ENCODE measurements at places on chromosomes 3 and 15. TPM values are rescaled to one million over a fixed set of nuclear protein-coding genes. Genes with fewer than 3 reads are reported as not detected.

- DNase-seq = no peak
- no peaks in the 10 kb centered on the region for H3K36me3 ChIP-seq
- H3K27ac ChIP-seq = peak overlapping the region; percentile 34
Observed at GRCh38 chr3:197038679-197039462, 9.3 kb upstream of the MELTF start.

DNA sequence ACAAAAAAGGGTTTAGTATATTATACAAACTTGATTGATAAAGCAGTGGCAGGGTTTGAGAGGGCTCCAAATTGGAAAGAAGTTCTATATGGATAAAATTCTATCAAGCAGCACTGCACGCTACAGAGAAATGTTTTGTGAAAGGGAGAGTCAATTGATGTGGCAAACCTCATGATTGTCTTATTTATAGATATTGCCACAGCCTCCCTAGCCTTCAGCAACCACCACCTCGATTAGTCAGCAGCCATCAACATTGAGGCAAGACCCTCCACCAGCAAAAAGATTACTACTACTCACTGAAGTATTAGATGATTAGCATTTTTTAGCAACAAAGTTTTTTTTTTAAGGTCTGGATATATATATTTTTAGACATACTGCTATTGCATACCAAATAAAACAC, 296.7 kb downstream of the CHST2 start:
- no peak for DNase-seq
- no peak overlapping the region for H3K4me3 ChIP-seq
- peaks cover 4% of the 10 kb centered on the region for H3K27me3 ChIP-seq
- no peaks in the 10 kb centered on the region for H3K36me3 ChIP-seq
- no peak overlapping the region for H3K27ac ChIP-seq
- peaks cover 7% of the 10 kb centered on the region for H3K4me1 ChIP-seq

DNA sequence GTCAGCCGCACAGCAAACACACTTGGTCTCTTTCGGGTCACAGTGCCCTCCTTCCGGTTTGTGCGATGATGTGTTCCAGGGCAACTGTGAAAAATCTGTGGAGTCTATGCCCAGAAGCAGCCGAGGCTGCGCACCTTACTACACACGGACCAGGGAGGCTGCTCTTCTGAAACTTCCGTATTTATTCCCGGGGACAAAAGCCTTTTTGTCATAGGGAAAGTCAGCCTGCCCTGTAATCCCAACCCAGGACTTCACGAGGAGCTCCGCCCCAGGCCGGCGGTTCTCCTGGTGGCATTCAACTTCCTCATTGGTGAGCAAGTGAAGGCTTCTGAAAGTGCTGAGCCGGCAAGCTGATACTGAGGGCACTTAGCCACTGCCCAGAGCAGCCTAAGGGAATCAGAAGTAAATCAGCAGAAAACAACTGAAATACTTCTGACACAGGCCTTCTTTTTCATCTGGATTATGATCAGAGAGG, 126.5 kb downstream of the FMN1 start:
- no peaks in the 10 kb centered on the region for H3K27me3 ChIP-seq
- no peak overlapping the region for H3K27ac ChIP-seq
- H3K4me1 ChIP-seq = peaks cover 7% of the 10 kb centered on the region
- no peak overlapping the region for H3K4me3 ChIP-seq

DNA sequence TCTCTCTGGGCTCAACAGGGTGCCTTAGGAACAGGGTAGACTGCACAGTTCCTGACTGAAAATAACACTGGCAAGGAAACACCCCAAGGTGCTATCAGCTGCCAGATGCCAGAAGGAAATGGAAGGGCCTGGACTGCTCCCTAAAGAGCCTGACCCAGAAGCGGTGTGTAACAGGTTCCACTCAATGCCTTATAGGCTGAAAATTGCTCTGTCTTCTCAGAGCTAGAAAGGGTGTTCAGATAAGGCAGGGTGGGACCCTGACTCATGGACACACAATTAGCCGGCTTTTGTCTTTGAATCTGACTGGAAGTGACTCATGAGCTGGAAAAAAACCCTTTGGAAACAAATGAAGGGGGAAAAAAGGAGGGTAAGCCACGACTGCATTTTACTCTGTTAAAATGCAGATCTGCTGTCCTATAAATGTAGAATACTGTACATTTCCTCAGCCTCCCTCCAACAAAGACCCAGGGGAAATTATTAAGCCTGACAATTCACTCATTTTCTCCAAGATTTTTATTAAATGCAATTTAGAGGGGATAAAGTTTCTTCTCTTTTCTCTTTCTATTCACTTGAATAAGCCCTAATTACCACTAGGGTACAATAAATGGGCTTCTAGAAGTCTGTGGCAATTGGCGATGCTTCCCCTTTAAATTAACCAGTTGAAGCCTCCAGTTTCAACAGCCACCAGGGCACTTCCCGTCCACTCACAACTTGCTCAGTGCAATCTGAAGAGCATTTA, 160.2 kb upstream of the TBL1XR1 start:
- peak overlapping the region; percentile 86 for H3K4me3 ChIP-seq
- no peaks in the 10 kb centered on the region for H3K36me3 ChIP-seq
- DNase-seq = peak; percentile 26
- peaks cover 8% of the 10 kb centered on the region for H3K27me3 ChIP-seq

DNA sequence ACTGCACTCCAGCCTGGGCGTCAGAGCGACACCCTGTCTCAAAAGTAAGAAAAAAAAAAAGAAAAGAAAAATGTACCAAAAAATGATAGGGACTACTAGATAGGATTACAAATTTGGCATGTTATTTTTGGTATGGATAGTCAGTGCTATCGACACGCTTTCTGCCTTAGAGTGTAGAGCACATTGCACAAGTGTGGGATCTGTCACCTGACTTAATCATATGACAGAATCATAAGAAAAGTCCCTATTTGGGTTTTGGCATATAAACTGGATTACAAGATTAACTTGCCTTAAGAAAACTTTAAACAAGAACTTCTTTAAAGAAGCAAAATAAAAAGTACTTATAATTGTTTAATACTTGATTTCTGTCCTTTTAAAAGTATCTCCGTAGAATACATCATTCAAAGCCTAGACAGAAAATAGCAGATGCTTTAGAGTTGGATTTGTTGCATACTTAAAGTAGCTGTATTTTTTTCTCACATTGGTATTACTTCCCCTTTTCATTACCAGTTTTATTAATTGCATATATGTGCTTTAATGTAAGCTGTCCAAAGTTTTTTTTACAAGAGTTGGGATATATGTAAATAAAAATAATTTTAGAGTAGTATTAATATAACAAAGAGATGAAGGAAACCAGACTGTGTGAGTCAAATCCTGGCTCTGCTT, 7.8 kb downstream of the ATP6V1A start:
- H3K36me3 ChIP-seq = peaks cover 10% of the 10 kb centered on the region
- H3K27ac ChIP-seq = no peak overlapping the region
- H3K4me3 ChIP-seq = no peak overlapping the region
- DNase-seq = no peak
- H3K4me1 ChIP-seq = no peaks in the 10 kb centered on the region

- H3K36me3 ChIP-seq = no peaks in the 10 kb centered on the region
- no peak overlapping the region for H3K4me3 ChIP-seq
- no peaks in the 10 kb centered on the region for H3K4me1 ChIP-seq
- no peak for DNase-seq
- H3K27ac ChIP-seq = no peak overlapping the region
Observed at GRCh38 chr3:151880416-151880690, 6.9 kb downstream of the SUCNR1 start.

GRCh38 chr15:62325597-62325996, 160.5 kb upstream of the C2CD4B start:
- no peak overlapping the region for H3K4me3 ChIP-seq
- no peaks in the 10 kb centered on the region for H3K4me1 ChIP-seq
- DNase-seq = no peak
- H3K27me3 ChIP-seq = peaks cover 2% of the 10 kb centered on the region
- H3K36me3 ChIP-seq = no peaks in the 10 kb centered on the region
- H3K27ac ChIP-seq = no peak overlapping the region

DNA sequence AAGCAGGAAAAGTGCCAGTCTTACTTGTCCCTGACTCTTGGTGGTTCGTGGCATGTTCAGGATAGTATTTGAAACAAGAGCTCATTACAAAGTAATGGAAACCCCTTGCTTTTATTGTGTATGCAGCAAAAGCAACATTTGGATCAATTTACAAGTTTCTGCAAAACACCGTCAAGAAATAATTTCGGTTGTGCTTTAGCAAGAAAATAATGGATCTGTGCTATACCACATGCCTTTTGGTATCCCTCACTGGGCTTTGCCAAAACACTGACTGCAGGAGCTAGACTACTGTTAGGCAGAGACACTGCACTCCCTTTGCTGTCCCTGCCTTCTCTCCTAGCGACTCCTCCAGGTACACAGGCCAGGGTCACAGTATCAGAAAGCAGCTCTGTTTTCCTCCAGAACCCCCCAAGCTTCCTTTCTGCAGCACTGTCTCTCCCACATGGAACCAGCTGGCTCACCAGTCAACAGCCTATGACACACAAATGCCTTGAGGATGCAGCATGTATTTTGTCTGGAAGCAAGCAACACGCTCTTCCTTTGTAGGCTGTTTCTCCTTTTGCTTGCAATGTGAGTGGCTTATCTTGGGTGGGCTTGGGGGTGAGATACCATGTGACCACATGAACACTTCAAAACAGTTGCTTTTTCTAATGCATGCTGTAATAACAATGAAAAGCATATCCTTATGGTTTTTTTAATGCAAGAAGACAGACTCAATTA, 111.4 kb downstream of the PGPEP1L start:
- H3K27ac ChIP-seq = peak overlapping the region; percentile 10
- peaks cover 9% of the 10 kb centered on the region for H3K27me3 ChIP-seq
- DNase-seq = no peak
- H3K36me3 ChIP-seq = peaks cover 13% of the 10 kb centered on the region

- no peak overlapping the region for H3K4me3 ChIP-seq
- H3K27me3 ChIP-seq = peaks cover 46% of the 10 kb centered on the region
- peak overlapping the region; percentile 52 for H3K27ac ChIP-seq
- H3K36me3 ChIP-seq = peaks cover 86% of the 10 kb centered on the region
Observed at GRCh38 chr15:25052191-25052999, 97.6 kb downstream of the SNRPN start.

GRCh38 chr3:29004885-29005599, 275.8 kb upstream of the RBMS3 start:
- H3K4me1 ChIP-seq = no peaks in the 10 kb centered on the region
- H3K27ac ChIP-seq = no peak overlapping the region
- no peak for DNase-seq
- no peaks in the 10 kb centered on the region for H3K27me3 ChIP-seq

GRCh38 chr3:114351822-114352145, 58.0 kb downstream of the TIGIT start:
- H3K27me3 ChIP-seq = no peaks in the 10 kb centered on the region
- H3K27ac ChIP-seq = no peak overlapping the region
- no peak overlapping the region for H3K4me3 ChIP-seq

DNA sequence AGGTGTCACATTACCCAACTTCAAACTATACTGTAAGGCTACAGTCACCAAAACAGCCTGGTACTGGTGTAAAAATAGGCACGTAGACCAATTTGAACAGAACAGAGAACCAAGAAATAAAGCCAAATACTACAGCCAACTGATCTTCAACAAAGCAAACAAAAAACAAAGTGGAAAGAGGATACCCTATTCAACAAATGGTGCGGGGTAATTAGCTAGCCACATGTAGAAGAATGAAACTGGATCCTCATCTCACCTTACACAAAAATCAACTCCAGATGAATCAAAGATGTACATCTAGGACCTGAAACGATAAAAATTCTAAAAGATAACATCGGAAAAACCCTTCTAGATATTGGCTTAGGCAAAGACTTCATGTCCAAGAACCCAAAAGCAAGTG, 13.1 kb downstream of the PEAK1 start:
- peaks cover 5% of the 10 kb centered on the region for H3K4me1 ChIP-seq
- DNase-seq = no peak
- H3K27ac ChIP-seq = no peak overlapping the region
- peaks cover 8% of the 10 kb centered on the region for H3K36me3 ChIP-seq
- no peaks in the 10 kb centered on the region for H3K27me3 ChIP-seq

DNA sequence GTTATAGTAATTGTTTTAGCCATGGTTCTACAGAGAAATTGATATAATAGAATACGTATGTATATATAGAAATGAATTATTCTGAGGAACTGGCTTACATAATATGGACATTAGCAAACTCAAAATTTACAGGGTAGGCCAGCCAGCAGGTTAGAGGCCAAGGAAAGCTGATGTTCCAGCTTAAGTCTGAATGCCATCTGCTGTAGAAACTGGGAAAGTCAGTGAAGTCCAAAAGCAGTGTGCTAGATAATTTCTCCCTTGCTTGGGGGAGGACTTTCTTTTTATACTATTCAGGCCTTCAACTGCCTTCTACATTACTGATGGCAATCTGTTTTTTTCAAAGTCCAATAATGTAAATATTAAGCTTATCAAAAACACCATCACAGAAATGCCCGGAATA, 1174.7 kb downstream of the ZPLD1 start:
- no peak overlapping the region for H3K4me3 ChIP-seq
- H3K27ac ChIP-seq = no peak overlapping the region
- no peak for DNase-seq
- peaks cover 2% of the 10 kb centered on the region for H3K27me3 ChIP-seq
- no peaks in the 10 kb centered on the region for H3K4me1 ChIP-seq
- no peaks in the 10 kb centered on the region for H3K36me3 ChIP-seq

DNA sequence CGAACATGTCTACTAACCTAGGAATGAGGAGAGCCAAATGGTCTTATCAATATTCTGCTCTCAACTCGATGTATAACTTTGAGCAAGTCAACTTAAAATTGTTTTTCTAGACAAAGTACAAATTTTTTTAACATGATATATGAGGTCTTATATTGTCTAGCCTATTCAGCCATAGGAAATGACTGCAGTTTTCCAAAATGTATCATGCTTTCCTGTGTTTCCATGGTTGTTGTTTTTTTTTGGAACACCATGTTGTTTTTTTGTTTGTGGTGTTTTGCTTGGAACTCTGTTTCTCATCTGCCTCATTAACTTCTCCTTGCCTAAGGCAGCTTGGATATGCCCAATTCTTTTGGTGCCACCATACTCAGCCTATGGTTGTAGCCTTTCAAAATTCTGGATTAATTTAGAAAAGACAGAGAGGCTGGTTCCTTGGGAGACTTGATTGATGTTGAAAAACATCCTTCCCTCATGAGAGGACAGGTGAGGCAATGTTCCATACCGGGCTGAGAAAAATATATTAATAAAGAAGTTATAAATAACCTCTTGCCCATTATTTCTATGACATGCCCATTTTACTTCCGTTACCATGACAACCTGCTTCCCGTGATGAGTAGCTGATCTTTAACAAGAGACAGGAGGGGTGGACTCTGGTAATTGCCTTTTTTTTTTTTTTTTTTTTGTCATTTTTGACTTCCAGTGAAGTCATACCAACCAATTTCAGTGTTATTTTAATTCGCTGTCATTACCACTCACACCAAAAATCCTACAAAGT, 687.9 kb upstream of the GRM7 start:
- DNase-seq = no peak
- no peaks in the 10 kb centered on the region for H3K36me3 ChIP-seq
- no peak overlapping the region for H3K27ac ChIP-seq
- H3K4me3 ChIP-seq = no peak overlapping the region
- H3K27me3 ChIP-seq = no peaks in the 10 kb centered on the region
- H3K4me1 ChIP-seq = peaks cover 7% of the 10 kb centered on the region

- no peak overlapping the region for H3K27ac ChIP-seq
- H3K36me3 ChIP-seq = no peaks in the 10 kb centered on the region
- no peaks in the 10 kb centered on the region for H3K4me1 ChIP-seq
- no peaks in the 10 kb centered on the region for H3K27me3 ChIP-seq
- no peak for DNase-seq
Observed at GRCh38 chr3:94716326-94717018, 653.6 kb downstream of the NSUN3 start.

SNURF gene
- total RNA-seq = 41.9 TPM

APBA2 gene
- total RNA-seq = 166 TPM

EPHA6 gene
- total RNA-seq = 9.0 TPM

DAZL gene
- total RNA-seq = 0.51 TPM

ZBBX gene
- total RNA-seq = 1.4 TPM

PRICKLE2 gene
- total RNA-seq = 18.9 TPM

HRH1 gene
- total RNA-seq = not detected

ZNF592 gene
- 42.3 TPM for total RNA-seq

CPLX3 gene
- total RNA-seq = 0.32 TPM

KBTBD13 gene
- not detected for total RNA-seq

CHRFAM7A gene
- 3.9 TPM for total RNA-seq
